ENCODE measurements at places on chromosomes 2 and 18. TPM values are rescaled to one million over a fixed set of nuclear protein-coding genes. Genes with fewer than 3 reads are reported as not detected.
A peak's percentile ranks its signal among the peaks of the same experiment; 100 is the strongest.

DNA sequence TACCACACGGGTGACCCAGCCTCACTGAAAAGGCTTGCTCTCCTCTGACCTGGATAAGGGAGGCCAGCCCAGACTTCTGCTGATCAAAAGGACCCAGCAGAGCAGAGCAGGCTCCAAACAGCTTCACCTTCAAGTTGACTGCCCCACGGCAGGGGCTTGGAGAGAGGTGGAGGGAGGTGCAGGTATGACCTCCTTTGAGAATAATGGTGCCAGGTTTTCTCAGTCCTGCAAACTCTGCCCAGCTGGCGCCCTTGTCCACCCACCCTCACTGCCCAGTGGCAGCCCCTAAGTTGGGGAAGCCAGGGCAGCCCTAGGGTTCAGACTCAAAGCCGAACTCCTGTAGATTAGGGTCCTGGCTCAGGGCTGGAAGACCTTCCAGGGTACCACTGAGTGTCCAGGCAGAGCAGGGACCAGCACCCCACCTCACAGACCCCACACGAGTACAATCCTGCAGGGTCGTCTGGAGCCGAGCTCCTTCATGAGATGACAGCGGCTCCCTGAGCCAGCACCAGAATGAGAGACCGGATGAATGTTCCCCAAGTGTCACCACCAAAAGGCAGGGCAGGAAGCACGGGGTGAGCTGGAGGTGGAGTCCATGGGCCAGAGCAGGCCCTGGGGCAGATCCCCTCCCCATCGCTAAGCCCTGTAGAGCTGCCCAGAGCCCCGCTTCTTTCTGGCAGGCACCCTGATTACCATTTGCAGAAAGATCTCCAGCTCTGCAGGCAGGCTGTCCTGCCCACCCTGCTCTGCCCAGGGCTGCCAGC, 3.6 kb upstream of the GPC1 start:
- no peak for DNase-seq
- H3K4me1 ChIP-seq, result peaks cover 45% of the 10 kb centered on the region
- peaks cover 2% of the 10 kb centered on the region for H3K27me3 ChIP-seq
- H3K36me3 ChIP-seq, result no peaks in the 10 kb centered on the region

Gene SNORC
- total RNA-seq, result 0.87 TPM

DNA sequence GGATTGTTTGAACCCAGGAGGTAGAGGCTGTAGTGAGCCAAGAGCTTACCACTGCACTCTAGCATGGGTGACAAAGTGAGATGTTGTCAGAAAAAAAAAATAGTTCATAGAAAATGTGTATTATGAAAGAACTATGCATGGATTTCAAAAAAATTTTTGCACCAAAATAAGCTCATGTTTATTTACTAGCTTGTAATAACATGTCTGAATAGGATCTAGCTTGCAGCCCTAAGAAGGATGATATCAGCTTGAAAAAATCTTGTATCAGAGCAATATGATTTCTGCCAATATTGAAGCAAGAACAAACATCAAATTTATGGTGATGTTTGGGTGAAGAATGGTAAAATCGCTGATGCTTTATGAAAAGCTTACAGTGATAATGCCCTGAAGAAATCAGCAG, 97.0 kb upstream of the RFX8 start:
- no peak overlapping the region for H3K27ac ChIP-seq
- no peak overlapping the region for H3K4me3 ChIP-seq
- no peak for DNase-seq
- no peaks in the 10 kb centered on the region for H3K4me1 ChIP-seq

- DNase-seq, result peak; percentile 93
- peaks cover 4% of the 10 kb centered on the region for H3K27me3 ChIP-seq
- peak overlapping the region; percentile 77 for H3K4me3 ChIP-seq
- peak overlapping the region; percentile 92 for H3K27ac ChIP-seq
- no peaks in the 10 kb centered on the region for H3K36me3 ChIP-seq
Measured at GRCh38 chr2:120539937-120540718, 194.2 kb downstream of the INHBB start.

DNA sequence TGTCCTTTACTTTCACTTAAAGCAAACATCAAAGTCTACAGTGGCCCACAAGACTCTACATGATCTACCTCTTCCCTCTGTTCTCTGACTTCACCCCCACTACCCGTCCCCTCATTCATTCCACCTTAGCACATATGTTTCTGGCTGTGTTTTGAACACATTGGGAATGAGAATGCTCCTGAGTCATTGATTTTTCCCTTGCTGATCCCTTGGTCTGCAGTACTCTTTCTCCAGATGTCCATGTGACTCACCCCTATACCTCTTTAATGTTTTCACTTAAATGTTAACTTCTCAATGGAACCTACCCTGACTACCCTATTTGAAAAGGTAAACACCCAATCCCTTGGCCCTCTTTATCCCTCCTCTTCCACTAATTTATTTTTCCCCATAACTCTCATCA, 30.7 kb upstream of the FRZB start:
- H3K27me3 ChIP-seq, result no peaks in the 10 kb centered on the region
- no peak overlapping the region for H3K4me3 ChIP-seq
- peak; percentile 40 for DNase-seq
- no peak overlapping the region for H3K27ac ChIP-seq
- peaks cover 18% of the 10 kb centered on the region for H3K4me1 ChIP-seq

GRCh38 chr2:39697454-39697853, 31.7 kb downstream of the TMEM178A start:
- H3K27ac ChIP-seq, result no peak overlapping the region
- H3K36me3 ChIP-seq, result peaks cover 17% of the 10 kb centered on the region
- no peak for DNase-seq
- H3K27me3 ChIP-seq, result no peaks in the 10 kb centered on the region

GRCh38 chr2:122323927-122324326, 568.5 kb downstream of the TSN start:
- DNase-seq, result no peak
- H3K4me1 ChIP-seq, result no peaks in the 10 kb centered on the region
- H3K27ac ChIP-seq, result no peak overlapping the region
- no peaks in the 10 kb centered on the region for H3K36me3 ChIP-seq

Gene PROKR1
- not detected for total RNA-seq

- no peaks in the 10 kb centered on the region for H3K27me3 ChIP-seq
- H3K4me1 ChIP-seq, result no peaks in the 10 kb centered on the region
- H3K4me3 ChIP-seq, result no peak overlapping the region
Measured at GRCh38 chr2:104790100-104790811, 63.7 kb upstream of the POU3F3 start.

GRCh38 chr2:236568068-236568921, 1.3 kb upstream of the ACKR3 start:
- no peak overlapping the region for H3K27ac ChIP-seq
- H3K27me3 ChIP-seq, result peaks cover 23% of the 10 kb centered on the region
- no peak for DNase-seq
- H3K4me3 ChIP-seq, result peak overlapping the region; percentile 60

Gene WDFY1
- 45.3 TPM for total RNA-seq

Gene VPS4B
- 58.5 TPM for total RNA-seq

GRCh38 chr2:120561379-120562035, 174.2 kb upstream of the GLI2 start:
- no peak for DNase-seq
- H3K36me3 ChIP-seq, result peaks cover 5% of the 10 kb centered on the region
- H3K4me3 ChIP-seq, result no peak overlapping the region
- H3K27me3 ChIP-seq, result peaks cover 2% of the 10 kb centered on the region
- peaks cover 48% of the 10 kb centered on the region for H3K4me1 ChIP-seq

GRCh38 chr2:66577321-66578053, 142.6 kb downstream of the MEIS1 start:
- no peaks in the 10 kb centered on the region for H3K36me3 ChIP-seq
- no peak overlapping the region for H3K27ac ChIP-seq
- peaks cover 29% of the 10 kb centered on the region for H3K27me3 ChIP-seq

Gene ASXL3
- not detected for total RNA-seq

DNA sequence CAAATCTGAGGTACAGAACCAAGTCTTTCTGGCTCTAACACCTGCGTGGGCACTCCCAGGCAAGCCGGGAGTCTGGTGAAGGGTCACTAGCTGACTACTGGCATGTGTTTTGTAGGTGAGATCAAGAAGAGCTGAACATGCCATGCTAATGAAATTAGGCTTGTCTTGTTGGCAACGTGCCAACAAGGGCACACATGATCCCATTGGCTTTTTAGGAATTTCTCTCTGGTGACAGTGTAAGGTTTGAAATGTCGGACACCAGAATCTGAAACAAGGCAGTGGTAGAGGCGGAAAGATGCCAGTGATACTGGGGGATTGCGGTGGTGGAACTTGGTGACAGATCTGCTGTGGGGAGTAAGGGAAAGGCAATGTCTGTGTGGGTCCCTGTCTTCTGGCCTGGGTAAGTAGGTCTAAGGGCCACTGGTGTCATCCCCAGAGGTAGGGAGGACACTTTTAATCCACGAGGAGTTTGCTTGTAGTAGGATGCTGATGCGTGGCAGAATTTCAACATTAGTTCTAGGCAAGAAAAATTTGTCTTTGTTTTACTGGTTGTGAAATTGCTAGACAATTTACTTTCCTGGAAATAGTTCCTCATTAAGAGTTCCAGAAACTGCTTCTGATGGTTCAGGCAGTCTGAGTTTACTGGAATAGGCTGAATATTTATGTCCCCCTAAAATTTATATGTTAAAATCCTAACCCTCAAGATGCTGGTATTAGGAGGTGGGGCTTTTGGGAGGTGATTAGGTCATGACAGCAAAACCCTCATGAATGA, 52.6 kb upstream of the ACMSD start:
- no peak overlapping the region for H3K27ac ChIP-seq
- H3K4me3 ChIP-seq, result no peak overlapping the region
- H3K27me3 ChIP-seq, result peaks cover 15% of the 10 kb centered on the region
- peaks cover 11% of the 10 kb centered on the region for H3K4me1 ChIP-seq
- no peak for DNase-seq

DNA sequence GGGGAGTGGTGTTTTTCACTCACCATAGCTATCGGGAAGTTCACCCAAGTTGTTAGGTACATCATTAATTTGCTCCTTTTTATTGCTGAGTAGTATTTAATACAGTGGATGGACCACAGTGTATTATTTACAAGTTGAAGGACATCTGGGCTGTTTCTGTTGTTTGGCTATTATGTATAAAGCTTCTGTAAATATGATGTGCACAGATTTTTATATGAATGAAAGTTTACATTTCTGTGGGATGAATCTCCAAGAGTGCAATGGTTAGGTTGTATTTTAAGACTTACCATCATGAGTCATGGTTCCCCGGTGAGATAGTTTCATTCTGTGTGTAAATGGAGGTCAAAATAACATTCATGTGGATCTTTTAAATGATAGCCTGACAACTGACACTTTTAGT, 337.4 kb downstream of the PTPRM start:
- H3K36me3 ChIP-seq, result peaks cover 14% of the 10 kb centered on the region
- peak overlapping the region; percentile 5 for H3K4me3 ChIP-seq
- H3K27ac ChIP-seq, result peak overlapping the region; percentile 65

DNA sequence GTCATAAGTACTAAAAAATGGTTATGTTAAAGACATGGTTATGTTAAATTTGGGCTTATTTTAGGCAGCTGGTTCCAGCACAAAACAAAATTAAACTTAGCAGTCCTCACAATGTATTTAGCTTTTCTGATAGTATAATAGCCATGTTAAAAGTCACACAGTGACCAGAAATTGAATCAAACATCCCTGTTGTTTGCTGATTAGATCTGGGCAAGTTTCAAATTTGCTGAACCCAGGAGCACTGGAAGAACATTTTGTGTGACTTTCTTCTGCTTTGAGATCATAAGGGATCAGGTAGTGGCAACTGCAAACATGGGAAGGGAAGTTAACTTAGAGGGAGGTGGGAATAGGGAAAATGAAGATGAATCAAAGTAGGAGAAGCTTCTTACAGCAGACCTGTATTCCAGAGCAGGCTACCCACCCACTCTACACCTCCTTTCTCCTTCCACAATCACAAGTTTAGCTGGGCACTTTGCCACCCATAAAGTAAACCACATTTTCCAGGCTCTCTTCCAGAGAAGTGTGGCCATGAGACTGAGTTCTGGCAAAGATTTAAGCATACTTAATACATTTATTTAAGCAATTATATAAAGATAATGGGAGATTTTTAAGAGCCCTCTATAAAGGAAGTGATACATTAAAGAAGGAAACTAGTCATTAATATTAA, 616.1 kb upstream of the LRATD1 start:
- no peaks in the 10 kb centered on the region for H3K4me1 ChIP-seq
- H3K36me3 ChIP-seq, result no peaks in the 10 kb centered on the region
- H3K27ac ChIP-seq, result no peak overlapping the region
- H3K4me3 ChIP-seq, result no peak overlapping the region
- DNase-seq, result no peak

DNA sequence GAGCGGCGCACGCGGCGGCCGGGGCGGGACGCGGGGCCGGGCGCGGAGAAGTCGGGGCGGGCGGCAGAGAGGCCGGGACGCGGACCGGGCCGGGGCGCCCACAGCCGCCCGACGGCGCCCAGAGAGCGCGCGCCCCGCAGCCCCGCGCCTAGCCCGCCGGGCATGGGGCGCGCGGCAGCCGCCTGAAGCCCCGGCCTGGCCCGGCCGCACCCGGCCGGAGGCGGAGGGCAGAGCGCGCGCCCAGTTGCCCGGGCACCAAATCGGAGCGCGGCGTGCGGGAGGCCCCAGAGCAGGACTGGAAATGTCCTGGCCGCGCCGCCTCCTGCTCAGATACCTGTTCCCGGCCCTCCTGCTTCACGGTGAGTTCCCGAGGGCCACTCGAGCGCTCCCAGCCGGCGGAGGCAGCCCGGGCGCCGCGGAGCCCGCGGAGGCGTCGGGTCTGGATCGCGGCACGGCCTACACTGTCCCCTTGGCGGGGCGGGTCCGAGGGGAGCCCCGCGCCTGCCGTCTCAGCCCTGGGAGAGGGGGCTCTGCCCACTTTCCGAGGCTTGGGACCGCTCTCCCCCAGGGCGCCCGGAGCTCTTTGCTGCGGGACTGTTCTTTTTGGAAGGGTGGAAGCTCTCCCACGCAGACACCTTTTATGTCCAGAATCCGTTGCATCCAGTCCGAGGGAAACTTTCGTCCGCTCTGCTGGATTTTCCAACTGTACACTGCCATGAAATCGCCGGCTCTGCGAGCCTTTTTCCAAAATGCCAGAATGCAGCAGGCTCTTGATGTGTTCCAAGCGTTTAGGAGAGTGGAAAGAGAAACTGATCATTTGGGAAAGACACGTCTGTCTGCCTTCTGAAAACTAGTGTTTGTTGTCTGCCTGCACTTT, 484 bp downstream of the APCDD1 start:
- no peak overlapping the region for H3K27ac ChIP-seq
- H3K4me1 ChIP-seq, result peaks cover 5% of the 10 kb centered on the region
- peak overlapping the region; percentile 68 for H3K4me3 ChIP-seq
- peaks cover 5% of the 10 kb centered on the region for H3K36me3 ChIP-seq
- H3K27me3 ChIP-seq, result peaks cover 47% of the 10 kb centered on the region
- no peak for DNase-seq

Gene AKAIN1
- total RNA-seq, result not detected

DNA sequence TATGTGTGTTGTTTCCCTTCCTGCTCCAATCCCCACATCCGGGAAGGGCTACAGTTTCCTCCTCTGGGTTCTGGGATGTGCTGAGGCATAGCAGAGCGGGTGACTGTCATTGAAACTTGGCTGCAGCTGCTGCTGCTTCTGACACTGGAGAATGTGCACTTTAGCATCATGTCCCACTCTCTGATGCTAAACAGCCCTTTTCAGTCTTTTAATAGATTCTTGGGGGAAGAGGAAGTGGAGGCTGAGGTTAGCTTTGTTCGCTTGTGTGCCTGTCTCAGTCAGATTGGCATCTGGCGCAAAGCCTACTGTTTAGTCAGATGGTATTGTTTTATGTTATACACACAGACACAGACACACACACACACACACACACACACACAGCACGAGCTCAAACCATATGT, 136.5 kb upstream of the RND3 start:
- peaks cover 87% of the 10 kb centered on the region for H3K4me1 ChIP-seq
- H3K36me3 ChIP-seq, result peaks cover 15% of the 10 kb centered on the region
- no peak for DNase-seq
- peaks cover 7% of the 10 kb centered on the region for H3K27me3 ChIP-seq
- peak overlapping the region; percentile 57 for H3K27ac ChIP-seq
- no peak overlapping the region for H3K4me3 ChIP-seq
